ENCODE measurements at places on chromosomes 16 and 17.
A peak's percentile ranks its signal among the peaks of the same experiment; 100 is the strongest.

DNA sequence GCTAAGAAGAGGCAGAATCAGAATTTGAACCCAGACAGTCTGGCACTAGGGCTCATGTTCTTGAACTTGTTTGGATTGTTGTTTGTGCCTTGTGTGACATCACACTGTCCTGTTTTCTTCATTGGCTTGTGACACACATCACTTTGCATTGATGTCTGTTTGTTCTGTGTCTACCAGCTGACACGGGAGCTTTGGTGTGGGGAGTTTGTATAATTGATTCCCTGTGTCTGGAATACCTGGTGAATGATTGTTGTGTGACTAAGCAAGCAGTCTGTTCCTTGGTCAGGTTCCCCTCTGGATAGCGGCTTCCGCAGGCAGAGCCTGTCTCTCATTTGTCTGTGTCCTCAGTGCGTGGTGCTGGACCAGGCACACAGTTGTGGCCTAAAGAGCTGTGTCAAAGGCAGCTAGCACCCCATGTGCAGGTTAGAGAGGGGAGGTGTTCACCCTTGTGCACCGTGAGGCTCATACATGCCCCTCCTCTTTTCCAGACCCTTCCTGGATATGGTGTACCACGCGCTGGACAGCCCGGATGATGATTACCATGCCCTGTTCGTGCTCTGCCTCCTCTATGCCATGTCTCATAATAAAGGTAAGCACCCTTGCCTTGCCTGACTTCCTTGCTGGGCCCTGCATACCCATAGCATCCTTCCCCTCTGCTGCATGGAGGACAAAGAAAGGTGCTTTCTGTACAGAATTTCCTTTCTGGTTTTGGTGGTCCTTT is 80.1 kb downstream of the CLEC16A start:
- DNase-seq, result no peak

DNA sequence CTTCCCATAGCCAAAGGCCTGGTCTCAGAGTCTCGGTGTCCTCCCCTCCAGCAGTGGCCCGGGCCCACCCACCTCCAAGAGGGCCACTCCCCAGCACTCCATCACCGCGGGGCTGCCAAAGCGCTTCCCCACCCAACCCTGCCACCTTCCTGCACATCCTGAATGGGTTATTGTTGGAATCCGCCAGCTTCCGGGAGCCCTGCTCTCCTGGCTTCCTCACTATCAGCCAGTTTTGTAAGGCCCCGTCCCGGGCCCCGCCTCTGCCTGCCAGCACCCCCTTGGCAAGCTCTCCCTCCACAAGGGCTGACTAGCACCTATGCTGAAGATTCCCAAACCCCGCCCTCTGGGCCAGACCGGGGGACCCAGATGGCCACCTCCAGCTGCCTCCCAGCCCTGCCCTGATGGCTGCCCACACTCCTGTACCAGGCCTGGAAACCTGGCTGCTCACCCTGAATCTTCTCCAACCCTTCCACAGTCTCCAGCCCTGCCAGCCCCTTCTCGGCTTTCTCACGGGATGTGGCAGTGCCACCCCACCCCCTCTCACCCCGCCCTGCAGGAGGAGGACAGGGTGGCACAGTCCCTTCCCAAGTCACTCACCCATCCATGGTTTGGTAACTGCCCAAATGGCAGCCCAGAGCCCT is 14.4 kb downstream of the MYBBP1A start:
- no peak for DNase-seq

GRCh38 chr16:11254913-11255736 is 879 bp downstream of the SOCS1 start:
- no peak for DNase-seq

DNA sequence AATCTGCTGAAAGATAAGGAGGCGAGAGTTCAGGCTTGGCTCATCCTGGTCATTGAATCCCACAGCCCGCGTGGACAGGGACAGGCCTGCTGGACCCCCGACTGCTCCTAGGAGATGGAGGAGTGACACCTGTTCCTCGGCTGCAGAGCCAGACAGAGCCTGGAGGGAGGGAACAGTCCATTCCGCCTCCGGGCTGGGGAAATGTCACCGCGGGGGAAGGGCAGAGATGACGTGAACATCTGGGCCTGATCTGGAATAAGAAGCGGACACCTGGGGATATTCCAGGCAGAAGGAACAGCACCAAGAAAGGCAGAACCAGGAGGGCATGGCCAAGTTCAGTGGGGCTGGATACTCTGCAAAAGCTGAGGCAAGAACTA is 1.5 kb downstream of the ZNF747 start:
- no peak for DNase-seq

GRCh38 chr16:50509521-50510341 is 38.5 kb upstream of the NKD1 start:
- DNase-seq, result peak; percentile 36

- DNase-seq, result no peak
Observed at GRCh38 chr16:81175325-81175891, 63.1 kb upstream of the BCO1 start.

DNA sequence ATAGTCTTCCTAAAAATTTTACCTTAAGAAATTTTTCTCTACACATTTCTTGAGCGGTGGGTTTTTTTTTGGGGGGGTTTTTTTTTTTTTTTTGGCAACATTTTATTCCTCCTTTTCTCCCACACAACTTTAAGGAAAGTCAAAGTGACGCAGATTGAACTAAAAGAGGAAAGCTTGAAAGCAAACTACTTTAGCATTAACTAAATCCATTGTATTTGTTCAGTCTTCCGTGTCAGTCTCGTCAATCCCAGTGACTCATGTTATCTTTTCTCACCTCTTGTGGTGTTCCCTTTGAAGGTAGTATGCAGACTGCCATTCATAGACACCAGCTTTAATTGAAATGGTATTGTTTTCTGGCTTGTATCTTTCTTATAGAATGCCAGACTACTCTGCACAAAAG is 39.3 kb downstream of the TADA2A start:
- DNase-seq, result no peak

DNA sequence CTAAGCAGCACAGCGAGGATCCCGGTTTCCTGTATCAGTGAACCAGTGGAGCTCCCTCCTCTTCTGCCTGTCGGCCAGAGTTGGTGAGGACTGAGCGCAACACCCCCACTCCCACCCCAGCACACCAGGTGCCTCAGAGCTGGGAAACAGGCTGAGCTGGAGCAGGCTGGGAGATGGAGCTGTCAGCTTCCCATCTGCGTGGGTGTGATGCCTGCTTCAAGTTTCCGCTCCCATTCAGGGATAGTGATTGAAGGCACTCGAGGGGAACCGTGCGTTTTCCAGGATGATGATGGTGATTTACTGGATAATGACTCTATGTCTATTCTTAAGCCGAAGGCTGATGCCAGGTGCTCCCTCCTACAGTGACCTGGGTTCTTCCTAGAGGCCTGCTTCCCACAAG is 144.5 kb downstream of the TMEM132E start:
- no peak for DNase-seq

- DNase-seq, result no peak
Observed at GRCh38 chr16:1506494-1507213, 13.5 kb downstream of the TELO2 start.

DNA sequence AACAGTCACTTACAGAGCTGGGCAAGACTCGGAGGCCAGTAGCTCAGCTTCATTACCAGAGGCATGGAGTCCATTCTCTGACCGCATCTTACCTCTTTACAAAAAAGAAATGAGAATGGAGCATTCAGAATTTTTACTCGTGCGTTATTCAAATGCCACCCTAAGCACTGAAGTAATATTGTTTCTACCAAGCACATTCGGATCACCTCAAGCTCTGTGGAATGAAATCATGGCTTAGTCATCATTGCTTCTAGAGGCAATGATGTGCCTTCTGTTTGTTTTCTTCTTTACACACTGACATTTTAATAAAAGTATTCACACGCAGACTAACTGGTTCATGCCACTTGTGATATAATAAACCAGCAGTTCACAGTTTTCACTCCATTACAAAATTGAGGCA is 206.8 kb downstream of the PHKB start:
- no peak for DNase-seq

- no peak for DNase-seq
Observed at GRCh38 chr17:73954951-73955350, 248.5 kb upstream of the RPL38 start.

Data from NCI-H524 (cell line).